Smooth muscle cell of bladder (primary cell): ENCODE measurements at places on chromosomes 4 and X. TPM values are rescaled to one million over a fixed set of nuclear protein-coding genes. Genes with fewer than 3 reads are reported as not detected.

The FGF5 gene
- 2.1 and 2.3 TPM in 2 replicates for total RNA-seq

The XKRX gene
- total RNA-seq: under 0.01 TPM in 1 of 2 replicates, not detected in the other

The TXK gene
- total RNA-seq: not detected in 2 replicates

The ZDHHC15 gene
- total RNA-seq: under 0.01 TPM in 2 replicates

The IL3RA gene
- total RNA-seq: 0.09 TPM in 1 of 2 replicates, not detected in the other

The MGARP gene
- 19.2 and 31.9 TPM in 2 replicates for total RNA-seq

The TEX13D gene
- not detected in 2 replicates for total RNA-seq

The PNMA3 gene
- under 0.01 and 0.28 TPM in 2 replicates for total RNA-seq

The TNIP3 gene
- total RNA-seq: under 0.01 and 0.28 TPM in 2 replicates

The SLC6A14 gene
- total RNA-seq: under 0.01 TPM in 1 of 2 replicates, not detected in the other
